Activated naive CD4-positive, alpha-beta T cell treated with anti-CD3 and anti-CD28 coated beads, Interleukin-2, amount 50 U/mL, for 72 hours (primary cell): ENCODE measurements at places on chromosomes 12 and 14.

DNA sequence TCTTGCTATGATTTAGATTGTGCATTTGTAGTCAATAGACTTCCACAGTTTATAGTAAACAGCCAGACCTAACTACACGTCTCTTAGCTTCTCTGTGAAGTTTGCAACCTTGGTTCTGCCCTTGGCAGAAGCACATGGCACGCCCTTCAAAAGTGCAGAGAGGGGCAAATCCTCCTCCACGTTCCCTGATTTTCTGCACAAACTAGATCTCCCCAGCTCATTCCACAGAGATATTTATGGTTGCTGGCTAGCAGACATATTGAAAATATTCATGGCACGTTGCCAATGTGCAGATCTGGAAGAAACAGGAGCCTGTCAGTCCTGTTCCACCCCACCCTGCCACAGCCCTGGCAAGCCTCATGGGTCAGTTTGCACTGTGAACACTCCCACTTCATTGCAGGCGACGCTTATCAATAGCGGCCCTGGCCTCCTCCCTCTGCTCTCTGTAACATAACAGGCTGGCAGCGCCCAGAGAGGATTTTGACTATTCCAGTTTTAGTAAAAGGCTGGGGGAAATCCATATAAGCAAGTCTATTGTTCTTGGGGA, 6.5 kb upstream of the LGALS3 start:
- DNase-seq, result no peak

DNA sequence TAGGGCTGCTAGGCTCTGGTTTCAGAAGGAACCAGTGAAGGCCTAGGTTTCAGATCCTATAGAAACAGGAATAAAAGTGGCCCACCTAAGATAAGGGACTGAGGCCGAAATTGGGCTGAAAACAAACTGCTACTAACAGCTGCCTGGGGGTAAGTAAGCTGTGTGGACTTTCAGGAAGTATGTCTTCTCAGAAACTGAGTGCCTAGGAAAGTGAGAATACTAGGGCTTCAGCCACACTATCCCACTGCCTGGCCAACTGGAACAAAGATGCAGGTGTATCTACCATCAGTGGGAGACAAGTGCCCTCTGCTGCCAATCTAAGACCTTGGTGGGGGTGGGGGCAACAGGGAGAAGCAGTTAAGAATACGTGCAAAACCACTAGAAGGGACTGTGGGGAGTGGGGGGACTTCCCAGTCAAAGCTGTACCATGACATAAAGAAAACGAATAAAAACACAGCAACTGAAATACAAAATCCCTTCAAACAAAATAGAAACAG, 82.5 kb downstream of the MED13L start:
- peak; percentile 62 for DNase-seq

DNA sequence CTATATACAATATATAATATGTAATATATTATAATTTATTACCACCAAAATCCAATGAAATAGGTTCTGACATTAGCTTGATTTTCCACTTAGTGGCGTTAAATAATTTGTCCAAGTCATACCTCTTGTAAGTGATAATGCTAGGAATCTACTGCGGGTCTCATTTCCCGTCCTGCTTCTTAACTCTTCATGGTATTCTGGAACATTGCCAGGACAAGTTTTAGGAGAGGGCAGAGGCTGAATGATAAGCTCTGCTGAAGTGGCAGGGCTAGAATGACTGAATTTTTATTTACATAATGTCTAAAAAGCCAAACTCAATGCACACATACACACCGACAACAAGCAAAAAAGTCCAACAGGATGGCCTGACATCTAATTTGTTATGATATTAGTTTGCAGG, 70.4 kb upstream of the PTPRQ start:
- no peak for DNase-seq

GRCh38 chr12:104975587-104976343, 10.4 kb upstream of the NOPCHAP1 start:
- DNase-seq, result no peak

GRCh38 chr14:68583548-68584280, 209.2 kb downstream of the ZFP36L1 start:
- DNase-seq, result no peak

GRCh38 chr12:47277972-47278448, 198.3 kb upstream of the AMIGO2 start:
- no peak for DNase-seq

- no peak for DNase-seq
Observed at GRCh38 chr14:22026527-22026926, 352.9 kb upstream of the OR4E1 start.

GRCh38 chr12:56723889-56724700, 1.0 kb downstream of the NACA start:
- no peak for DNase-seq

GRCh38 chr12:29883941-29884554, 100.3 kb upstream of the TMTC1 start:
- DNase-seq, result no peak

DNA sequence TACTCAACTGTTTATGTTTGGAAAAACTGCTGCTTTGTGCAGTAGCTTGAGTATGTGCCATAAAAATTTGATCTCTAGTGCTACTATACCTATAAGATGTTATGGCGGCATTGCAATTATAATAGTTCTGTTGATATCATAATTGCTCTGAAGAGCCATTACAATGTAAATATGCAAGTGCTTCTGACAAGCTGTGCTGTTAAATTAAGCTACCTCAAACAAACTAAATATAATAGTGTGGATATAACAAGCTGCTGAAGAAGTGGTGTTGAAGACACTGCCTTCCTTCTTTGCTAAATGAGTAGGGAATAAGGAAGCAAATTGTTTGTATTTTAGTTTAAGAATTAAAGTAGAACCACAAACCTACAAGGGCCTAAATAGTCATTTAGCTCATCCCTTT, 301.0 kb upstream of the MIS18BP1 start:
- no peak for DNase-seq

GRCh38 chr12:7047306-7047705, 13.2 kb upstream of the C1S start:
- no peak for DNase-seq

- no peak for DNase-seq
Observed at GRCh38 chr14:69715725-69716477, 51.0 kb upstream of the SRSF5 start.

GRCh38 chr12:45915405-45915804, 75.0 kb downstream of the SCAF11 start:
- DNase-seq, result no peak
